ENCODE measurements at places on chromosomes 3 and 15.

GRCh38 chr15:89129123-89129815 is 41.0 kb downstream of the ABHD2 start:
- no peak overlapping the region for H3K27ac ChIP-seq
- peak; percentile 28 for DNase-seq
- no peaks in the 10 kb centered on the region for H3K36me3 ChIP-seq
- H3K4me3 ChIP-seq, result no peak overlapping the region
- H3K27me3 ChIP-seq, result no peaks in the 10 kb centered on the region

DNA sequence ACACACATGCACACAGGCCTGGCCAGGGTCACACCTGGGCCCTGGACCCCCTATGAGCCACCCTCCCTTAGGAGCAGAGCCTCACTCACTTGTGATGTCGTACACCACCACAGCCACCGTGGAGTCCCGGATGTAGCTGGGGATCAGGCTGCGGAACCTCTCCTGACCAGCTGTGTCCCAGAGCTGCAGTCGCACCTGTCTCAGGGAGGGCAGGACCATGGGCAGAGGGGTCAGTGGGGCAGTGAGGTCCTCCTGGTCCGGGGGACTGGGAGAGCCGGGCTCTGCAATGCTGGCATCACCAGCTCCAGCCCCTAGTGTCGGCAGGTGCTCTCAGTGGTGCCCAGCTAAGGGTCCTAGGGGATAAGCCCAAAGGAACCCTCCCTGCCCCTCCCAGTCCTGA is 35.6 kb downstream of the SRPRB start:
- no peaks in the 10 kb centered on the region for H3K27me3 ChIP-seq
- no peak overlapping the region for H3K4me3 ChIP-seq
- no peaks in the 10 kb centered on the region for H3K36me3 ChIP-seq
- H3K4me1 ChIP-seq, result no peaks in the 10 kb centered on the region
- no peak for DNase-seq

DNA sequence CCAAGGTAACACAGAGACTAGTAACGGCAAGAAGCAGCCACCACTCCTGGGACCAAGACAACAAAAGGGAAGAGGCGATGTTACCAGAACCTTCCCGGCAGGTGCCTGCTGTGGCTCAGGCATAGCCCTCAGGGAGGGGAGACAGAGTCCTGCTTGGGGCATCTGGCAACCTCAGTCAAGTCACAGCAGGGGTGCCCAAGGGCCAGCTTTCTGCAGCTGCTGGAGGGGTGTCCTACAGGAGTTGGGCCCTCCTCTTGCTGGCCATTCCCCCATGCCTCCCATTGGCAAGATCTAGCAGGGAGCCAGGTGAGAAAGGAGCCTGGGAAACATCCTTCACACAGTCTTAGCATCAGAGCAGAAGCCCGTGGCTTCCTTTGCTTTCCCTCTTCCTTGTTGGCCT is 197.3 kb upstream of the IL12A start:
- DNase-seq, result no peak
- peak overlapping the region; percentile 15 for H3K27ac ChIP-seq
- no peaks in the 10 kb centered on the region for H3K36me3 ChIP-seq
- peaks cover 27% of the 10 kb centered on the region for H3K4me1 ChIP-seq
- no peaks in the 10 kb centered on the region for H3K27me3 ChIP-seq

DNA sequence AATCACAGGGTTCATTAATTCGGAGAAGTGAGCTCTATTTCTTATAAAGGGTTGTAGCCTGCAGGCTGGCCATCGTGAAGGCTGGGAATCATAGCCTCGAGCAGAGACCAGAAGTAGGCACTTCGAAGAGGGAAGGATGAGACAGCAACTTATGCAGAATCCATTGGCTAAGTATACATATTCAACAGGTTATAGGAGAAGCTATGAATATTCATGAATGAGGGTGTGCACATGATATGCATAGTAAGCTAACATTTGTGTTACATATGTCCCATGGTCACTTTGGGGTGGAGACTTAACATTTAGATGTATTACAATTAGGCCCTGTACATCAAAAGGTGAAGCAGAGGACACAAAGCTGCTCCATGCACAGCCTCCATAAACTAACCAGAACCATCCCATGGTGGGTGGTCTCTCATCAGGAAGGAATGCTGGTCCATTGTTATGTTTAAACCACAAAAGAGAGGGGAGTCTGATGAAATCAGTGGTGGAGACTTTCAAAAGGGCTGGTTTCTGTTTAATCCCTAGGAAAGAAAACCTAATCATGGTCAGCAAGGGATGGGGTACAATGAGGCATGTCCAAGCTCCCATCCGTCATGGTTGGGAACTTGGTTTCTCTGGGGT is 80.8 kb upstream of the FHIT start:
- no peaks in the 10 kb centered on the region for H3K36me3 ChIP-seq
- no peaks in the 10 kb centered on the region for H3K4me1 ChIP-seq
- H3K4me3 ChIP-seq, result no peak overlapping the region
- no peaks in the 10 kb centered on the region for H3K27me3 ChIP-seq
- H3K27ac ChIP-seq, result no peak overlapping the region

- H3K27ac ChIP-seq, result peak overlapping the region; percentile 86
- H3K4me3 ChIP-seq, result no peak overlapping the region
- no peaks in the 10 kb centered on the region for H3K27me3 ChIP-seq
- no peaks in the 10 kb centered on the region for H3K36me3 ChIP-seq
Observed at GRCh38 chr3:69762768-69763229, 23.5 kb downstream of the MITF start.

Measured in Panc1 (cell line).